ENCODE measurements at places on chromosomes 13 and 19.
A peak's percentile ranks its signal among the peaks of the same experiment; 100 is the strongest.

GRCh38 chr13:113509989-113510388 is 19.5 kb upstream of the DCUN1D2 start:
- DNase-seq = no peak

DNA sequence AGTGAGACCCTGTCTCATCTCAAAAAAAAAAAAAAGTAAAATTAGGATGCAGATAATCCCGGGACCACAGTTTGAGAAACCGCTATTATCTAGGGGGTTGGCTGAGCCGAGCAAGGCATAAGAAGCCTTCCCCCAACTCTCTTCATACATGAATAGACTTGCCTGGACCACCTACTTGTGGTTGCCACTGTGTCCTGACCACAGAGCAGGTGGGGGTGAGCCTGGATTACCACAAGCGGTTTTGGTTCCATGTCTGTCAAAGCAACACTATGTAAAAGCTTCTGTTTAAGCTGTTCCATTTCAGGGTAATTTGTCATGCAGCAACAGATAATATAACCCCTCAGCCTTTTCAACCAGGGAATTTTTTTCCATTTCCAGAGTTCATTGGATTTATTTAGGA is 3.3 kb upstream of the NAPA start:
- DNase-seq = no peak

- DNase-seq = no peak
Observed at GRCh38 chr13:73835138-73835721, 299.0 kb downstream of the KLF12 start.

GRCh38 chr13:67063036-67063435 is 167.1 kb downstream of the PCDH9 start:
- no peak for DNase-seq

DNA sequence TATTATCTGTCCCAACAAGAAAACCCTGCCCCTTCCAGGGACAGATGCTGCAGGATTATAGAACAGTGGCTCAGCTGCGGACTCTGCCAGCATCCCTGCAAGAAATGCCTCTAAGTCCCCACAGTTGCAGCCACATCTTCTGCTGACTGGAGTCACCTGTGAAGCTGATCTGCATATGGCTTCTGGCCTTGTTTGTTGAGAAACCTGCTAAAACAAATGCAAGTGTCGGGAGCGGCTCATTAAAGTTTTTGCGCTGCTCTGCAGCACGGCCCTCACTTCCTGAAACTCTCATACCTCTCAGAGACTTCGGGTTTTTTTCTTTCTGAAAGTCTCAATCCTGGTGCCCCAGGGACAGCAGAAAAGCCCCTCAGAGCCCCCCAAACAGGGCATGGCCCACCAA is 725.0 kb downstream of the UQCRFS1 start:
- no peak for DNase-seq

DNA sequence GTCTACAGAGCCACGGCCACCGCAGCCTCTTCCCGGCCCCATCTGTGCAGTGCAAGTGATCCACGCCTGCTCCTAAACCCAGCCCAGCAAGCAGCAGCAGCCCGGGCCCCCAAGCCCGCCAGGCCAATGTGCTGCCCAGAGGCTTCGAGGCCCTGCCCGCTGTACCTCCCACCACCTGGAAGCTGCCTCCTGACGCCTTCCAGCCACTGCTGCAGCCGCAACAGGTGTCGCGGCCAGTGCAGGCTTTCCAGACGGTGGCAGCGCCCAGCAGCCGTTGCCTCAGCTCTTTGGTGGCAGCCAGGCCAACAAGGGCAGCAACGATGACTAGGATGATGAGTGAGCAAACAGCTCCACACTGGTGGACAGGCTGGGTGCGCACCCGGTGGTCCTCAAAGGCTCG is 50.2 kb upstream of the TPM4 start:
- DNase-seq = no peak

GRCh38 chr13:21971662-21972621 is 301.1 kb downstream of the FGF9 start:
- DNase-seq = peak; percentile 41

GRCh38 chr13:92150606-92151005 is 752.2 kb downstream of the GPC5 start:
- no peak for DNase-seq

- DNase-seq = no peak
Observed at GRCh38 chr13:30881191-30881651, 24.9 kb upstream of the MEDAG start.

- no peak for DNase-seq
Observed at GRCh38 chr19:29467824-29468401, 57.9 kb upstream of the VSTM2B start.

Measured in non-pigmented ciliary epithelial cell (primary cell).